Fibroblast of skin of abdomen (primary cell): ENCODE measurements at places on chromosomes 3 and 15.

GRCh38 chr15:59632714-59633113 is 21.1 kb downstream of the GCNT3 start:
- DNase-seq = peak; percentile 9

DNA sequence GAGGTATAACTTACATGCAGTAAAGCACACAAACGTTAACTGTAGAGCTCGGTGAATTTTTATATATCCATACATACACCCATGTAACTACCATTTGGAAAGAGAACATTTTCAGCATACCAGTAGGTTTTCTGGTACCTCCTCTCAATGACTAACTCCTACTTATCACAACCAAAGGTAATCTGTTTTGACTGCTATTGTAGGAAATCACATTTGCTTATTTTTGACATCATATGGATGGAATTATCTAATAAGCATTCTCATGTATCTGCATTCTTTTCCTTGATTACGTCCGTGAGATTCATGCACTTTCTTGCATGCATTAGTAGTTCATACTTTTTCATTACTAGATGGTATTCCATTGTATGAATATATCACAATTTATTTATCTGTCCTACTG is 76.8 kb downstream of the CSNK1G1 start:
- DNase-seq = peak; percentile 9

DNA sequence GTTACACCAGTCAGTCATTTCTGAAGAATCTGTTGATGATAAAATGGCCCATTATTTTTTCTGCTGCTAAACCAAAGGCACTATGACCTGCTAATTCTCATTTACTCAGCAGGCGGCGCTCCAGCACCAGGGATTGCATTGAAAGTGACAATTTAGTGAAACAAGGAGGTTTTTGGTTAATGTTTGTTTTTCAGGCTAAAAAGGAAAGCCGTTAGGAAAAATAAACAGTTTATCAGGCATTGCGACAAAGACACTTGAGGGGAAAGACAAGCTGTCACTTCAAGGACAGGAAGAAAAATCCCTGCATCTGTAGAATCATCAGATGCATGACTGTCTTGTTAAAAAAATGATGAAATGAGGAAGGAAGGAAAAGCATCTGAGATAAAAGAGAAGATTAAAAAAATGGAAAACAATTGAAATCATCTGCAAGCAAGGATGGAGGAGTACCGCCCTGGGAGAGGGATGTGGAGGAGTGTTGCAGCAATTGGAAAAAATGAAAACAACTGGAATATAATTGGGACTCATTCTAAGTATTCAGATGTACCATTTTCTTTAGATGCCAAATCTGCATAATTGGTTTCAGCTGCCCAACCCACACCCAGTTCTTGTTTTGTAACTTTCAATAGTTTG is 54.0 kb downstream of the NR1D2 start:
- DNase-seq = peak; percentile 62

GRCh38 chr3:117692416-117692995 is 982.9 kb downstream of the TUSC7 start:
- DNase-seq = peak; percentile 77

- DNase-seq = no peak
Observed at GRCh38 chr3:72802001-72802400, 46.2 kb downstream of the SHQ1 start.

DNA sequence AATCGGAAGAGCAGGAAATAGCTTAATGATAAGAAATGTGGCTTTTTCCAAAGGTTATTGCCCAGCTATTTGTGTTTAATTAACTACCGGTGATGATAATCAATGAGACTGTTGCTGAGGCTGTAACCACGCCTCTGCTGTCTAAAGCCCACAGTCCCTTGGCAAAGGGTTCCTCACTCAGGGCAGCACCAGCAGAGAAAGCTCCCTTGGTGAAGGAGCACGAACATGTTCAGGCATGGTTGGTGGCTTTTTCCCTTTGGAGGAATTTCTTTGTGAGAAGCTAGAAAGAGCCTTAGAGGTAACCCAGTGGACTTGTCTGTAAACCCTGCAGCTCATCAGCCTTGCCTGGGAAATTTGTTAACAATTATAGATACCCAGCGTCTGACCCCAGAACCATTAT is 7.5 kb upstream of the ST6GAL1 start:
- no peak for DNase-seq

DNA sequence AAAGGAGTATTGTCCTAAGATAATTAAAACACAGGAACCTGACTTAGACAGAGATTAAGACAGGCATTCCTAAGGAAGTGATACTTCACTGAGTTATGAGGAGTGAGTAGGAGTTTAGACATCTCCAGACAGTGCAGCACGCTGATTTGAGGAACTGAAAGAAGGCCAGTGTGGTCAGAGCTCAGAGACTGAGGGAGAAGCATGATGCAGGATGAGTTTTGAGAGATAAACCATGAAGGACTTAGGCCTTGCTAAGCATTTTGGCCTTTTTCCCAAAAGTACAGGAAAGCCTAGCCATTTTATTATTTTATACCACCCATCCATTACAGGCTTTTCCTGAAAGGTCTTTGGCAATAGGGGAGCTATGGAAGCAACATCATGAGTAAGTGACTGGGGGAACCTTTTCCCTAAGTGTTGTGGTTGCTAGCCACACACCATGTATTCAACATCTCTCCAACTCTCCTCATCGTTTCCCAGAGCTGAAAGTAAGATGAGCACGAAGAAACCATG is 375.6 kb upstream of the TPRG1 start:
- peak; percentile 99 for DNase-seq

DNA sequence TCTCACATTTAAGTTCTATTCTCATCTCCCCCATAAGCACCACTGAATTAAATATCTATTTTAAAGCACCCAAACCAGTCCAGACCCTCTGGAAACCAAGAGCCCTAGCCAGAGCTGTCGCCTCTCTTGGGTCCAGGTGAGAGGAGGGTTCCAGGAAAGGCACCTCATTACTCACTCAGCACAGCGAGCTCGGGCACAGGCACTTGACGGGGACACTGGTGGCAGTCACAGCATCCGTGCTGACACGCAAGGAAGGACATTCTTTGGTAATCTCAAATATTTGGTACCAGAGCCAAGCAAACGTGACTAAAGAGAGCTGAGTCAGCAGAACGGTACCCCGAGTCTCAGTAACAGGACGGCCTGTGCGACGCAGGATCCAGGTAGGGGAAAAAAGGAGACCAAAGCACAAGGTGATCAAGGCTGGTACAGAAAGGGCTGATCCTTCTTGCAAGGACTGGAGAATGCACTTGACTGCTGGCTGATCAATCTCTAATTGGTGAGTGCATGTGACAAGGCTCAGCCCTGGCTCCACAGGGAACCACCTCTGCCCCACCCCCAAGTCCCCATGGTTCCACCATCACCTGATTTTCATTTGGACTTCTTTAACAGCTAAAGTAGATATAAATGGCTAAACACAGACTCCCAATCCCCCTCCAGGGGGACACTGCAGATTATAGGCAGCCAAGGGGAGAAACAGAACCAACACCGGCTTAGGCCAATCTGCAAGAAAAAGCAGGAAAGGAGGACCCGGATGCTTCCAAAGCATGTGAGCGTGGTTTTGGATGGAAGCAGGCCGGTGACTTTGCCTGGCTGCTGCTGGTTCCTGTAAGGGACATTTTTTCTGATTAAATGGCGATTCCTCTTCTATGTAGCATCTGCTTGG is 61.4 kb downstream of the CHCHD6 start:
- DNase-seq = no peak
